ENCODE measurements at places on chromosomes 5 and 9.

- no peak for DNase-seq
These were observed 3.1 kb upstream of the NACC2 start for GRCh38 chr9:136098210-136098609.

- no peak for DNase-seq
These were observed 9.8 kb downstream of the PDLIM4 start for GRCh38 chr5:132267166-132267739.

DNA sequence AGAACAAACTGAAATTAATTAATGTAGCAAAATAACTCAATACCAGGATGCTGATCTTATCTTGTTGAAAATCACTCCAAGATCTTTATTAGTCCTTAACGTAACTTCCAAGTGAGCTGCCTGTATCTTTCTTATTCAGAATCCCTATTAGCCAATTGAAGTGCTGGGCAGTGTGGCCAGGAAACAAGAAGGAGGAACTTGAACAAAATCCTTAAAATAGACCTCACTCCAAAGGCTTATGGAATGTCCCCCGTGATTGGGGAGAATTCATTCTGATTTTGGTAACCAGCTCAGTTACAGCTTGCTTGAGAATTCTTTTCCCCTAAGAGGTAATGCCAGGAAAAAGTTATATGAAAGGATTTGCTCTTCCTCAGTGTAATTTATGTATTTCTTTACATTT is 171.0 kb downstream of the DEPDC1B start:
- DNase-seq: no peak

DNA sequence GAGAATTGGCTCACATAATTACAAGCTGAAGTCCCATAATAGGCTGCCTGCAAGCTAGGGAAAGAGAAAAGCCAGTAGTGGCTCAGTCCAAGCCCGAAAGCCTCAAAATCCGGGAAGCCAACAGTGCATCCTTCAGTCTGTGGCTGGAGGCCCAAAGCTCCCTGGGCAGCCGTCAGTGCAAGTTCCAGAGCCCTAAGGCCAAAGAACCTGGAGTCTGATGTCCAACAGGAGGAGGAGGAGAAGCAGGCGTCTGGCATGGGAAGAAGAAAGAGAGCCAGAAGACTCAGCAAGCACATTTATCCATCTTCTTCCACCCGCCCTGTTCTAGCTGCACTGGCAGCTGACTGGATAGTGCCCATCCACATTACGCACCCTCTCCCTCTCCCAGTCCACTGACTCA is 213.4 kb downstream of the GAS1 start:
- DNase-seq: no peak

GRCh38 chr9:135440620-135441019 is 39.0 kb upstream of the PPP1R26 start:
- no peak for DNase-seq

DNA sequence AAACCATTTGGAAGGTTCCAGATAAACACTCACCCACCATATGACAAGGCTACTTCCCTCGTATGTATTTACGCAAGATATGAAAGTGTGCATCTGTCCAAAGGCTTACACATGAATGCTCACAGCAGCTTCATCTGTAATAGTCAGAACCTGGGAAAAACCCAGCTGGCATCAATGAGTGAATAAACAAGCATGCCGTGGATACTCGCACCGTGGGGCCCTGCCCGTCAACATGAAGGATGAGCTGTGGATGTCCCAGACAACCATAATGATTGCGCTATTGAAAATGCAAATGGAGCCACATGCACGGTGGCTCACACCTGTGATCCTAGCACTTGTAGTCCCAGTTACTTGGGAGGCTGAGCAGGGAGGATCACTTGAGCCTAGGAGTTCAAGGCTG is 60.6 kb upstream of the FCN1 start:
- DNase-seq: no peak

GRCh38 chr5:38793099-38793498 is 52.7 kb upstream of the OSMR start:
- DNase-seq: no peak

GRCh38 chr9:93280661-93281259 is 96.8 kb downstream of the WNK2 start:
- no peak for DNase-seq

DNA sequence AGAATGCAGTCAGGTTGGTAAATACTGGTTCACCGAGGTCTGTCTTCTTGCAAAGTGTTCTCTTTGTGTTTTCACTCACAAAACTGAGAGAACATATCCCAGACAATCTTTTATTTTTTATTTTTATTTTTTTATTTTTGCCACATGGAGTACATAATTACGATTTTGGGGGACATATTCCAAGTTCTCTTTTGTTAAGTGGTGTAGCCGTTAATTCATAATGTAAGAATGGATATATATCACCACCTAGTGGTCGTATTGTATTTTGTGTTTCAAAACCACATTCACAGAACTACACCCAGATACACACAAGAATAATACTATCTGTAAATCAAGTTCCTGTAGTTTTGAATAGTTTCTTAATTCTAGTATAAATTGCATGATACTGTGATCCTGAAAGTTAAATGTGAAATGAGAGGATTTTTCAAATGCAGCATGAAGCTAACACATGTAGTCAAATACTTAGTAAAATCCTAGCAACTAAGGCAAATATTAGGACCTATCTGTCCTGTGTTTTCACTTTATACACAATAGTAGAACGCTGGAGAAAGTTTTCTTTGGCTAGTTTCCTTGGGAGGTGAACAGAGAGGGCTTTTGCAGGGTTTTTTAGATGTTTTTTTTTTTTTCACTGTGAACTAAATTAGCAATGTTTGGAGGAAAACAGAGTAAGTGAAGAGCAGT is 92.7 kb downstream of the VCAN start:
- DNase-seq: peak; percentile 43

- DNase-seq: no peak
These were observed 170.4 kb upstream of the COX7C start for GRCh38 chr5:86447362-86447761.

DNA sequence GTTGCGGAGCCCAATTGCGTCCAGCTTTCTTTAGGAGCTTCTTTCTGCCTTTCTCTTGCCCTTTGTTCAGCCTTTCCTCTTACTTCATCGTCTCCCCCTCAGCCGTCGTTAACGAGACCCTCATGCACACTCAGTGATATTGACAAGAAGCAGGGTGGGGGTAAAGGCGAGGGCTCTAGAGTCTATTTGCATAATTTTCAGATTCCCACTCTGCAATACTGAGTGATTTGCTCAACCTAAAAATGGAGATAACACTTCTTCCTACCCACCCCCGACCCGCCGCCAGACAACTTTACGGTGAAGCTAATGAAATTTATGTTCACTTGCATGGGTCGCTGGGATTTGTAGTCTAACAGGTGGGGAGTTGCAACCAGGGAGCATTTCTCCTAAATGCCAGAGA is 1.3 kb upstream of the TBC1D2 start:
- DNase-seq: no peak

- no peak for DNase-seq
These were observed 368.5 kb downstream of the GABRG2 start for GRCh38 chr5:162436055-162436454.

- no peak for DNase-seq
These were observed 573.7 kb upstream of the DAB2 start for GRCh38 chr5:39998518-39998917.

DNA sequence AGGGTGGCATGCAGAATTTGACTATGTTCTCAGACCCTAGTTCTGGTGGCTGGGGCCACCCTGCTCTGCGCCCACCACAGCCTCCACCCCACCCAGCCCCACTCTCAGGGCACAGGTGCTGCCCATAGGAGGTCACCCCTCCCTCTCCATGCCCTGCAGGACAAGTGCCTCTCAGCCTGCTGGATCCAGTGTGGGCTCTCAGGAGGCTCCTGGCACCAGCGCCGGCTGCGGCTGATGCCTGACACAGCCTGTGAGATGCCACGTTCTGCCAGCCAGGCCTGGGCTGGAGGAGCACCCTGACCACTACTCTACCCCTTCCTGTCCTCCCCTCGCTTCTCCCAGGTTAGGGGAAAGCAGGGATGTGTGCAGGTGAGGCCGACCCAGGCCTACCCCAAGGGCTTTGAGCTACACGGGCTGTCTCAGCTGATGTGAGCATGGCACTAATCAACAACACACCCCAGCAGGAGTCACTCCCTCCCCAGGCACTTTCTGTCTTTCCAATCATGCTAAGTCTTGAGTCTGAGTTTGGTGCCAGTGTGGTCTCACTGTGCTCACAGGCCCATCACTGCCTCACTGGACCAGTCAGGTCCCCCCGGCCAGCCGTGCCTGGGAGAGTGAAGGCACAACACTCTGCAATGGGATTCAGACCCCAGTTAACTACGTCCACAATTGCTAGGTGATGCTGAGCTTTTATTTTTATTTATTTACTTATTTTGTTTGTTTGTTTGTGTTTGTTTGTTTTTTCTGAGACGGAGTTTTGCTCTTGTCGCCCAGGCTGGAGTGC is 12.1 kb upstream of the BARX1 start:
- DNase-seq: no peak

DNA sequence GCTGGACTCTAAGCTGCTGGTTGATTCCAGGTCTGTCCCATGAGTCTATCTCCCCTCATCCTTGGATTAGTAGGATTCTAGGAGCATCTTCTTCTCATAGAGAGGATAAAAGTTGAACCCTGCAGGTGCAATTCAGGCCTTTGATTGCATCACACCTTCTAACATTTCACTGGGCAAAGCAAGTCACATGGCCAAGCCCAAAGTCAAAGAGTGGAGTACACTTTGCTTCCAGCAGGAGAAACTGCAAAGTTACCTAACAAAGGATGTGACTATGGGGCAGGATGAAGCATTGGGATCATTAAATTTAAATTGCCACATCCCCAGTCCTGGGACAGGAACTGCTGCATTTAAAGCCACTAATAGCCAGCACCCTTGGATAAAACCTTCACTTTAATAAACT is 51.0 kb upstream of the EGFLAM start:
- no peak for DNase-seq

DNA sequence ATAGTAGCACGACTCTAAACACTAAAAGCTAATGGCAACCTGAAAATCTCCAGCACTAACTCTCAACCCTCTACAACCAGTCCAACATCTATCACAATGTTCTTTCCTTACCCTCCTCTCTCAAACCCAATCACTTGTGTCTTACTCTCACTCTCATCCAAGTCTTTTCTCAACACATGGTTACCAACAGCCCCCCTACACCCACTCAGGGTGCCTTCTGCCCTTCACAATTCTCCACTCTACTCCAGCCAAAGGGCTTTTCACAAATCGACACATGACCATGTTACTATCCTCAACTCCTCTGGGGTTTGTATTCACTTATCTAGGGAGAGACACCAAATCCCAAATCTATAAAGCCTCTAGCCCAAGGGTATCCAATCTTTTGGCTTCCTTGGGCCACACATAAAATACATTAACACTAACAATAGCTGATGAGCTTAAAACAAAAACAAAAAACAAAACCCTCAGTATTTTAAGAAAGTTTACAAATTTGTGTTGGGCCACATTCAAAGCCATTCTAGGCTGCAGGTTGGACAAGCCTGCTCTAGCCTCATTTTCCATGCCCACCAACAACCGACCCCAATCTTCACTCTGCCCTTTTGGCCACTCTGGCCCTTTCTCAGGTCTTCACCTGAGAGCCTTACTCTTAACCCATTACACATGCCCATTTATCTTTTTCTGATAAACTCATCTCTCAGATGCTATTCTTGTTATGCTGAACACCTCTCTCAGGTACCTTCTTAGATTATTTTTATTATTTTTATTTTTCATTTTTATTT is 11.7 kb downstream of the HSPA9 start:
- DNase-seq: no peak
